Activated naive CD4-positive, alpha-beta T cell treated with Interleukin-2 at 50 U/mL for 16 hours (primary cell): ENCODE measurements at places on chromosomes 11 and 22.
A peak's percentile ranks its signal among the peaks of the same experiment; 100 is the strongest.

DNA sequence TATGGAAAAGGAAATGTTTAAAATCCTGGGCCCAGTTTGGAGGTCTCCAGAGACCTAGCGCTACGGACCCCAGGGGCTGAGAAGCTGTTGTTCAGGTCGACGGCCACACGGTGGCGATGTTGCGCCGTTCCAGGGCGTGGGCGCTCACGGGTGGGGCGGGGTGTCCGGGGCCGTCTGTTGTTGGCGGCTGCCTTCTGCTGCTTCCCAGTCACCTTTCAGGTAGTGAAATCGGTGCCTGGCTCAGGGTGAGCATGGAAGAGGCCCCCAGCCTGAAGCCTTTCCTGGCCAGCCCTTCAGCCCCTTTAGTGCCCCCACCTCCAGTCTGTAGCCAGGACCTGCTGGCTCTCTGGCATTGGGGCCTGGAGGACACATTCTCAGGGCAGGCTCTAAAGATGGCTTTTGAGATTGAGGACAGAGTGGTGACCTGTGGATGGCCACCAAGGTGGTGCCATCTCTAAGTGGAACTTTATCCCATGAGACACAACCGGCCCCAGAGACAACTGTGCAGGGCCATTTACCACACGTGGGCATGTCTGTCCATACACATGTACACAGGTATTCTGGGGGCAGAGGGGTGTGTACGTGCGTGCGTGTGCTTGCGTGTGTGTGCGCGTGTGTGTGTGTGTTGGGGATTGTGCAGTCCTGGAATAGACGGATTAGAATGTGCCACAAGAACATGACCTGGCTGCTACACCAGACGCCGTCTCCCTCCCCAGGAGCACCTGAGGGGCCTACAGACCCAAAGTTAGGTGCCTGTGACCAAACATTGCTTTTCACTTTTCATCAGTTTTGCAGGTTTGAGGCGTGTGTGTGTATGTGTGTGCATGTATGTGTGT, 53.8 kb downstream of the ST14 start:
- DNase-seq = peak; percentile 74

GRCh38 chr11:100677796-100678195, 9.3 kb upstream of the ARHGAP42 start:
- DNase-seq = no peak

DNA sequence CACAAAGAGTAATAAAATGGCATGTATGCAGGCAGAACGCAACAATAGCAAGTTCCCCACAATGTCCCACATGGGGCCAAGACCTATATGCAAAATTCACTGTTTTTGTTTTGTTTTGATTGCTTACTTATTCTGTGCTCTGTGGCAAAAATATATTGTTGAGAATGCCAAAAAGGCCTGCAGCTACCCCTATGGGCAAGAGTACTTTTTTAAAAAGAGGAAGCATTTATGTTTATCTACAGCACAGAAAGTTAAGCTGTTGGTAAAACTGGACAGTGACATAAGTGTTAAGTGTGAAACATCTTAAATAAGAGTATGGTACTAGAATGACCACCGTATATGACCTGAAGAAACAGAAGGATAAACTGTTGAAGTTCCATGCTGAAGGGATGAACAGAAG, 301.9 kb upstream of the ZC3H12C start:
- DNase-seq = no peak

- DNase-seq = no peak
These were observed 51.3 kb downstream of the CACNA1I start for GRCh38 chr22:39621826-39622225.

GRCh38 chr11:119006656-119007055, 8.7 kb downstream of the CENATAC start:
- DNase-seq = no peak

GRCh38 chr11:8640267-8640906, 42.1 kb downstream of the TRIM66 start:
- DNase-seq = no peak

- no peak for DNase-seq
These were observed 38.4 kb downstream of the KCNC1 start for GRCh38 chr11:17772704-17773600.

DNA sequence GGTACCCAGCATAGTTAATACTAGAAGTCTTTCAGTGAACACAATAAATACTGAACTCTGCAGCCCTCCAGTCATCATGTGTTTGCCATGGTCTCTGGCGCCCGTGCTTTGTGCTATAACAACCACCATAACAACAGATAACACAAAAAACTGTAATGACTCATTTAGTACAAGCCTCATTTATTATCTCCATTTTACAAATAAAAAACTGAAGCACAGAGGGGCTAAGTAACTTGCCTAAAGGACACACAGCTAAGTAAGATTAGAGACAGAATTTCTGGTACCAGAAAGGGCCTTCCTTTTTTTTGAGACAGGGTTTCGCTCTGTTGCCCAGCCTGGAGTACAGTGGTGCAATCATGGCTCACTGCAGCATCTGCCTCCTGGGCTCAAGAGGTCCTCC, 19.5 kb downstream of the RBFOX2 start:
- DNase-seq = no peak

- no peak for DNase-seq
These were observed 2.6 kb downstream of the SPATA19 start for GRCh38 chr11:133842730-133843129.

DNA sequence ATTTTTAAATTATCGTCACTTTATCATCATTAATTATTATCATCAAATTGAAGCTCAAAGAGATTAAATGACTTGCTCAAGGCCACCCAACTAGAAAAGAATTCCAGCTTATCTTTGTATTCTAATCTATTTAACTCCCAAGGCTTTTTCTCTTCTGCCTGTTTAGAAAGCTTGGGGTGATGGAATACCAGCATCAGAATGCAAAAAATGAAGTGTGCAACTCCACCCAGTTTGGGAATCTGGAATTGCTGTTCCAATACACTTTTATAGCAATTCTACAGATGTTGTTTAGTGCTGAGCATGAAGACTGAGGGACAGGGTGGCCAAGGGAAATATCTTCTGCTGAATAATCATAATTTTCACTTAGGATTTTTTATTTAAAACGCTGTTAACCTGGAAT, 97.2 kb upstream of the FIBIN start:
- DNase-seq = no peak

- no peak for DNase-seq
These were observed 8.9 kb upstream of the SAMM50 start for GRCh38 chr22:43946384-43946667.

GRCh38 chr22:38881997-38882879, 10.2 kb upstream of the CBX6 start:
- no peak for DNase-seq

DNA sequence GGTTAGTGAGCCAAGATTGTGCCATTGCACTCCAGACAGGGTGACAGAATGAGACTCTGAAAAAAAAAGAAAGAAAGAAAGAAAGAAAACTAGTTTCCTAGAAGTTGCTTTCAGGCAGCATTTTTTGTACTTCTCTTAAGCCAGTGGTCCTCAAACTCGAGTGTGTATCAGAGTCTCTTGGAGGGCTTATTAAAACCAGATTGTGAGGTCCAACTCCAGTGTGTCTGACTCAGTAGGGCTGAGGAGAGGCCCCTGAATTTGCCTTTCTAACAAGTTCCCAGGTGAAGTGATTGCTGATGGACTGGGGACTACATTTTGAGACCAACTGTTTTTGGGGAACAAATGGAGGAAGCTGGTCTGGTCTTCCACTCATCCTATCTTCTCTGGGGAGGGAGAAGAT, 57.5 kb upstream of the VSTM5 start:
- DNase-seq = no peak

GRCh38 chr11:1735271-1735670, 15.1 kb downstream of the IFITM10 start:
- no peak for DNase-seq

- DNase-seq = no peak
These were observed 66.2 kb downstream of the GRIK4 start for GRCh38 chr11:120577624-120578363.

GRCh38 chr22:26318975-26319374, 110.1 kb upstream of the ASPHD2 start:
- no peak for DNase-seq

- no peak for DNase-seq
These were observed 34.5 kb downstream of the NOX4 start for GRCh38 chr11:89456681-89457080.

DNA sequence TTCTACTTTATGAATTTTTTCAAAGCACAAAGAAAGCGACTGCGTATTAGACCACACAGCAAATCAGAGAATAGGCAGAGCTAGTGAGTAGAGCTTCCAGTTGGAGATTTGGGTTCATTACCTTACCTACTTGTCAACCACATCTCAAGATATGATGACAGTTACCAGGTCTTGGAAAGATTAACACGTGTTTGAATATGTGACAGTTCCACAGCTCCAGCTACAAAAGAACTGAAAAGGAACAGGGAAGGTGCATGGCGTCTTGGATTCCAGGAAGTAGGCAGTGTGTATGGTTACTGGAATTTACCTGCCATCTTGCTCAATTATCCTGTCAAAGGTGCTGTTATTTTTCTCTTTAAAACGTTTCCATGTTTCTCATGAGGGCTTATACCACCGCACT, 5.3 kb downstream of the TIRAP start:
- no peak for DNase-seq

DNA sequence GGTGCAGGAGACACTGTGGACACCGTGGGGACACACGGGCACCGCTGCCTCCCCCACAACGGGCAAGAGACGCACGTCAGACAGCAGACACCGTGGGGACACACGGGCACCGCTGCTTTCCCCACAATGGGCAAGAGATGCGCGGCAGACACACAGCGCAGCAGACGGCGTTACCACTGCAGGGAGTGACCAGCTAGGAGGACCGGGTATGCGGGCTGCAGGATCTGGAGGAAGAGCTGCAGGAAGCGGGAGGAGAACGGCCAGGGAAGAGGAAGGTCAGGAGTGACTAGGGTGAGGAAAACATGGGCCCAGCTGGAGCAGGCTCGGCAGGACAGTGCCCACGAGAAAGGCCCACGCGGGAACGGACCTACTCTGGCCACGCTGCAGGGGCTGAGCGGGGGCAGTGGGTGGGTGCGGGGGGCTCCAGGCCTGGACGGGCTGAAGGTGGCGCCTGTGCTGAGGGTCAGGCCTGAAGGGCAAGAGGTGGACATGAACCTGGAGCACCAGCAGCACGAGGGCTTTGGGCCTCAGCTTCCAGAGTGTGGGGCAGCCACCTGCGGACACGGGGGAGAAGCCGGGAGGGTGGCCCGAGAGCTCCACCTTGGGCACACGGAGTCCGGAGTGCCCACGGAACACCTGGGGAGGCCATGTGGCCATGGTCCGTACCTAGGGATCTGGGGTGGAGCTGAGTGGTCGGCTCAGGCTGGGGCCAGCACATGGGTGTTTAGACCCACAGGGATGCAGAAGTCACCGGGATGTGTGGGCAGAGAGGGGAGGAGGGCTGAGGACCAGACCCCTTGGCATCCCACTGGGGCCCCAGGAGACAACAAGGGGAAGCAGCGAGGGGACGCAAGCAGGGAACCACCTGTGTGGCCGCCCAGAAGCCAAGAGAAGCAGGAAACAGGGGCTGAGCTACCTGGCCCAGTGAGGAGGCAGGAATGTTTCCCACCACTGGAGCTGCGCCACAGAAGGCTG, 16.5 kb downstream of the TOLLIP start:
- DNase-seq = no peak

GRCh38 chr22:45537734-45538181, 35.1 kb downstream of the FBLN1 start:
- DNase-seq = no peak

DNA sequence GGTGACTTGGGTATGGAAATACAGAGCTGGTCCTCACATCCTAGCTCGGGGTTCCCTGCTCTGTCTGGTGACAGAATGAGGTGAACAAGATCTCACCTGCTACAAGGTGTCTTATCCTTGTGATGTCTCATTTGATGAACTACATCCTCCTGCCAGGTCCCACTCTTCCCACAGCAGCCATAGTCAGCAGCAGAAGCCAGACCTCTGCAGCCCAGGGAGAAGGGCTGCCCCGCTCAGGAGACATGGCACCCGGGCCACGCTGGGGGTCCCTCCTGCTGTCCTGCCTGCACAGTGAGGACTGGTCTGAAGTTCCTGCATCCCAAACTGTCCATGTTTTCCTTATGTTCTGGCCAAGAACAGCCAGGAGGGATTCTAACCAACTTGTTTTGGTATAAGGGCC, 414.1 kb downstream of the CTTN start:
- DNase-seq = no peak

GRCh38 chr11:33438301-33438700, 181.1 kb downstream of the HIPK3 start:
- no peak for DNase-seq

GRCh38 chr11:59923813-59924212, 14.4 kb upstream of the OOSP1 start:
- no peak for DNase-seq

DNA sequence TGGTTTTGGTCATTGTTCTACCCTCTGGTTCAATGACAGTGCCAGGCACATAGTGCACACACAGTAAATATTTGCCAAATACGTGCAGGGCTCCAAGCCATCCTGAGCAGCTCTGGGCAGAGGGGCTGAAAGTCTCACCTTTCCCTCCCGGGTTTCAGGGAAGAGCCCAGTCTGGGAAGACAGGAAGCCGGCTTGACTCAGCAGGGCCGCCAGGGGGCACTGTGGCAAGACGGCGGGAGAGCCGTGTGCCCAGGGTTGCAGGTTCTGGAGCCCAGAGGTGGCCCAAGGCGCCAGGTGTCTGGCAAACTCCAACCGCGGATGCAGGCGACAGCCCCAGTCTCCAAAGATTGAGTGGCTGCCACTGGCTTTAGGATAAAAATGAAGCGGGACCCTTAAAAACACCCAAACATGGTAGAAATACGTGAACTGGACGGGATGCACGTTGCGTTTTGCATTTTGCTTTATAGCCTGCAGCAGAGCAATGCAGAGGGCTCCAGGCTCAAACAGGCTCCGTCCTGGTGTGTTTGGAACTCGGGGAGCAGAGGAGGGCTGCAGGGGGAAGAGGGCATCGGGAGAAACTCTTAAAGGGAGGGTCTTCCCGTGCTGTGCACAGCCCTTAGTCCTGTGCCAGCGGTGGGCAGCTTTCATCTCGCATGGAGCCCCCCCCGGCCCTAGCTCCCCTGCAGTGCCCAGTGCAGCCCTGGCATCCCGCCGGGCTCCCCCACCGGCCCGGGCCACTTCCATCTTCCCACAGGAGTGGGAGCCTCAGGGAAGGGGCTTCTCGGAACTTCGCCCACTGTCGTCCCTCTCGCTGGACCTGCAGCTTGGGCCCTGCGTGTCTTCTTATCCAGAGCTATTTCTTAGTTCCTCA, 10.7 kb downstream of the KRTAP5-5 start:
- peak; percentile 27 for DNase-seq

GRCh38 chr11:63816166-63816565, 2.9 kb downstream of the SPINDOC start:
- no peak for DNase-seq

DNA sequence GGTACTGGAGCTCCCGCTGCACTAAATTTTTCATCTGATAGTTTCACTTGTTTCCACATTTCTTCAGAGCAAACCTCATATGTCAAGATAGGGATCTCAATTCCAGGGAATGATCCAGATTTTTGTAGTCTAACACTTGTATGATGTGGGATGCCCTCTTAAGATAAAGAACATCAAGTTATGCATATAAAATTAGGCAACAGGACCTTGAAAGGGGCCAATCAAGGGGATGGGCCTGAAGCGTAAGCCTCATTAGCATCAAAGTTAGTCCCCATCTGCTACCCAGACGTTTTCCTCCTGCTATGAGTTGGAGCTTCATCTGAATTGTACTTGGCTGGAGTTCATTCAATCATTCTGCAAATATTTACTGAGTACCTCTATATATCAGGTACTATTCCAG, 17.5 kb downstream of the PDGFD start:
- no peak for DNase-seq

- no peak for DNase-seq
These were observed 181.7 kb downstream of the BRD1 start for GRCh38 chr22:49645791-49646550.

- DNase-seq = no peak
These were observed 534.3 kb upstream of the ARHGAP42 start for GRCh38 chr11:100152766-100153165.
